ENCODE measurements at places on chromosomes 12 and 14. TPM values are rescaled to one million over a fixed set of nuclear protein-coding genes. Genes with fewer than 3 reads are reported as not detected.

DNA sequence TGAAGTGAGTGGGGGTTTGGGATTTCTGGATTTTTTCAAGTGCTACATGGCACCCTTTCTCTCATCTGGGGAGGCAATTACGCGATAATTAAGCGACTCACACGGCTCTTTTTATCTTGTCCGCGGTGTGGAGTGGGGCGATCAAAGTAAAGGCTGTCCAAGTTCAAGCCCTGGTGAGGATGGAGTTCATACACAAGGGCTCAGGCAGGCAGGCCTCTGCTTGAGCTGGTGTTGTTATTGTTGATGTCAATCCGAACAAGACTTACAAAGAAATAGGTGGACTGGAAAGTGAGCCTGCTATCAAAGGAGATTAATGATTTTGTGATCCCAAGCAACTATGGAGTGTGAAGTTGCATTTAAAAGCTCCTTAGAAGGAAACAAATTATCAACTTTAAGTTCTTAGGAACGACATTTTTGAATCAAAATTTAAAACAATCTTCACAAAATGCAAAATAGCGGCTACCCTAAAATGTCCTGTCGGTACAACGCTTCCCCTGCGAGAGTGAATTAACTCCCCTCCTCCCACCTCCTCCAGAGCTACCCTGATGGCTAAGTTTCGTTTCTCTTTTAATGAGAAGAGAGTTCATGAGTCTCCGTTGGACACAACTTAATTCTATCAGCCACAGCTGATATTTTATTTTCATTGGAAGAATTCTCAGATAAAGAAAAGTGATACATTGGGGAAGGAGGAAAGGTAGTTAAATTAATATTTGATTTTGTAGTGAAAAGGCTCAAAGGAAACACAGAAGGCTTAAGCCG, 5.9 kb downstream of the FOXA1 start:
- DNase-seq = no peak
- H3K4me3 ChIP-seq = peak overlapping the region; percentile 22
- peaks cover 98% of the 10 kb centered on the region for H3K27me3 ChIP-seq
- H3K36me3 ChIP-seq = no peaks in the 10 kb centered on the region
- H3K4me1 ChIP-seq = no peaks in the 10 kb centered on the region

DNA sequence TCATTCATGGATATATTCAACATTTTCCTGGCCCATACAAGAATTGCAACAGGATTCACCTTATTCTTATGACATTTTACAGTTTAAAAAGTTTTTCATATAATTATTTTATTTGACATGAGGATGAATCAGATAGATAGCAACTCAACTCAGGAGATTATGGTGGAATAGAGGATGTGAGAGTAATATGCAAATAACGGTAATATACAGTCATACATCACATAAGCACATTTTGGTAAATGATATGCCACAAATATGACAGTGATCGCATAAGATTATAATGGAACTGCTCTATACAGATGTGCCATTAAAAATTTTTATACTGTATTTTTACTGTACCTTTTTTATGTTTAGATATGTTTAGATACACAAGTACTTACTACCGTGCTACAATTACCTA, 24.1 kb upstream of the CRADD start:
- H3K27ac ChIP-seq = no peak overlapping the region
- no peaks in the 10 kb centered on the region for H3K36me3 ChIP-seq
- DNase-seq = no peak
- no peaks in the 10 kb centered on the region for H3K4me1 ChIP-seq

GRCh38 chr12:34598851-34599529, 576.7 kb downstream of the ALG10 start:
- no peaks in the 10 kb centered on the region for H3K27me3 ChIP-seq
- no peak overlapping the region for H3K4me3 ChIP-seq
- no peak for DNase-seq
- no peaks in the 10 kb centered on the region for H3K4me1 ChIP-seq

DNA sequence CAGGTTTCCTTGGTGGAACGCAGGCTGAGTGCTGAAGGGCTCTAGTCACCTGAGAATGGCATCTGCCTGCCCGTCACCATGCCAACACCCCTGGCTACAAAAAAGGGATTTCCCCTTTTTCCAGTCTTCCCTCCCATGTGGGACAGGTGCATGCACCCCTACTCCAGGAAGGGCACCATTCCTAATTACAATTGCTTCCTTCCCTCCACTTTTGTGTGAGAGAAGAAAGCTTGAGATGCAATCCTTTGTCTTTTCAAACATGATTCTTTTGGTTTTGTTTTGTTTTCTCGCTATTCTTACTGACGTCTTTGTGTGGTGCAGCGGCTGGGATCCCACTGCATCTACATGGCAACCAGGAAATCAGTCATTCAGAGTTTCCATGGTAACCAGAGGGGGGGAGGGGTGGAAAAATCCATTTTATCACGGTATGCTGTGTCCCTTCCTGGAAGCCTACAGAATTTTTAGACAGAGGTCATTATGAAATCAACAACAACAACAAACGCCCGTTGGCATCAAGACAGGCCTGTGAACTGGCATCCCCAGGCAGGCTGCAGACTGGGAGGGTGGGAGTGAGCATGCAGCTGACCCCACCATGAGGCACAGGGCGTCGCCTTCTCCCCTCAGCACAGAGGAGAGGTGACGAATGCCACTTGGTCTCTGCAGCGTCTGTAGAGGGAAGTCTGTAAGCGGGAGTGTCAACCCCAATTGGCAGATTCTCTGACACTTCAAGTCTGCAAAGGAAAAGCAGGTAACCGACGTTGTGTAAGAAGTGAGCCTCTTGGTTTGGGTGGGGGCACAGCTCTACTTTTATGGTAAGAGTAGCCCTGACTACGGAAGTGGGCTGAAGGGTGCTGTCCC, 13.6 kb upstream of the GNG2 start:
- no peak overlapping the region for H3K27ac ChIP-seq
- H3K4me1 ChIP-seq = no peaks in the 10 kb centered on the region
- H3K4me3 ChIP-seq = peak overlapping the region; percentile 15
- H3K27me3 ChIP-seq = no peaks in the 10 kb centered on the region
- no peaks in the 10 kb centered on the region for H3K36me3 ChIP-seq

- DNase-seq = no peak
- H3K4me3 ChIP-seq = no peak overlapping the region
- no peaks in the 10 kb centered on the region for H3K36me3 ChIP-seq
- peak overlapping the region; percentile 22 for H3K27ac ChIP-seq
Observed at GRCh38 chr14:103192246-103192840, 69.1 kb downstream of the TNFAIP2 start.

GRCh38 chr14:69606258-69607184, 4.9 kb upstream of the SUSD6 start:
- H3K27me3 ChIP-seq = no peaks in the 10 kb centered on the region
- no peak for DNase-seq
- no peaks in the 10 kb centered on the region for H3K4me1 ChIP-seq
- no peak overlapping the region for H3K4me3 ChIP-seq
- H3K27ac ChIP-seq = no peak overlapping the region
- no peaks in the 10 kb centered on the region for H3K36me3 ChIP-seq

DNA sequence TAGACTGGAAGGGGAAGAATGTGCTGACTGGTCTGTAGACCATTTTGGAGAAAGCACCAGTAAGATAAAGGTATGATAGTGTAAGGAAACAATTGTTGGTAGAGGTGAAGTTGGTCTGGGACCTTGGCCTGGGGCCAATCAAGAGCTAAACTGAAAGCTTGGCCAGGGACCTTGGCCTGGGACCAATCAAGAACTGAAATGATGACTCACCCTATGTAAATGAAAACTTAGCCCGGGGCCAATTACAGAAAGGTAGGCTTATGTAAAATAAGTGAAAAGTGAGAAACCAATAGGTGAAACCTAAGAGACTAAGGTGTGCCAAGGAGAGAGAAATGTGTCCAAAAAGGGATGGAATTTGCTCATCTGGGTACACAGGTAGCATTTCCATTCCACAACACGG, 776.0 kb downstream of the C12orf50 start:
- no peaks in the 10 kb centered on the region for H3K4me1 ChIP-seq
- no peak overlapping the region for H3K27ac ChIP-seq
- H3K4me3 ChIP-seq = no peak overlapping the region
- no peak for DNase-seq
- H3K36me3 ChIP-seq = no peaks in the 10 kb centered on the region

- no peaks in the 10 kb centered on the region for H3K36me3 ChIP-seq
- H3K27ac ChIP-seq = no peak overlapping the region
- no peak overlapping the region for H3K4me3 ChIP-seq
- H3K4me1 ChIP-seq = no peaks in the 10 kb centered on the region
- no peaks in the 10 kb centered on the region for H3K27me3 ChIP-seq
Observed at GRCh38 chr12:25009496-25010092, 60.7 kb upstream of the BCAT1 start.

DNA sequence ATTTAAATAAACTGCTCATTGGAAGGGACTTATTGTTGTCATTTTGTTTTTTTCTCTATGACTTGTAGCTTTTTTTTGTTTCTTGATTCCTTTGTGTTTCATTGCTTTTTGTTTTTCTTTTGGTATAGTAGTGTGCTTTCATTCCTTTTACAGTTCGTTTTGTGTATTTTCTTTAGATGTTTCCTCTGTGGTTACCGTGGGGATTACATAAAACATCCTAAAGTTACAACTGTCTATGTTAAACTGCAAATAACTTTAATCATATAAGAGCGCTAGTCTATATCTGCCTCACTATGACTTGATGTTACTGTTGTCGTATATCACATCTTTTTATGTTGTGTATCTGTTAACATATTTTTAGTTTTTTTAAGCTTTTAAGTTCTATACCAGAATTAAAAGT, 86.9 kb downstream of the ATF7IP start:
- no peak for DNase-seq
- H3K27ac ChIP-seq = no peak overlapping the region
- H3K27me3 ChIP-seq = no peaks in the 10 kb centered on the region

DNA sequence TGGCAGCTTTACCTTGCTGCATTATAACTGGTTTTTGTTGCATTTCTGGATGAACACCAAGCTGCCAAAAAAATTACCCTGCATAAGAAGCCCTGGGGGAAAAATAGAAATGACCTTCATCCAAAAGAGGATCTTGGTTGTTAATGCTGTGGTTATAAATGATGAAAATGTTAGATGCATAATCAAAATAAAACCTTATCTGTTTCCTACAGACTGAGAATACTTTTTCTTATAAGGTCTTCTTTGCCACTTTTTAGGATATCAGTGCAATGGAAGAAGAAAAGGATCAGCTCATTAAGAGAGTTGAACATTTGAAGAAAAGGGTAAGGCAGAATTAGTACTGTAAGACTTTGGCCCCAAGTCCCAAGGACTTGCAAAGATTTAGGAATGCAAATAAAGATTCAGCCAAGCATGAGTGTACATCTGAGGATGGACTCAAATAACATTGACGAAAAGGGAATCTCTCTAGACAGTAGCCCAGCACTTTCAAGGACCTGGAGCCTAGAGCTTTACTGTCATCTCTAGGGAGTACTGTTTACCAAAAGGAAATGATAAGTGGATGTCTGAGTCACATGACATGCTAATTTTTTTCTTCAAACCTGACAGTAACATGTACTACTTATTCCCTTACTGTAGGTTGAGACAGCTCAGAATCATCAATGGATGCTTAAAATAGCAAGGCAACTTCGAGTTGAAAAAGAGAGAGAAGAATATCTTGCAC, 10.7 kb downstream of the IFT81 start:
- H3K36me3 ChIP-seq = no peaks in the 10 kb centered on the region
- H3K27ac ChIP-seq = no peak overlapping the region
- no peak overlapping the region for H3K4me3 ChIP-seq
- H3K27me3 ChIP-seq = no peaks in the 10 kb centered on the region
- no peaks in the 10 kb centered on the region for H3K4me1 ChIP-seq

GRCh38 chr12:89306827-89307473, 45.4 kb downstream of the DUSP6 start:
- DNase-seq = no peak
- no peaks in the 10 kb centered on the region for H3K4me1 ChIP-seq
- H3K36me3 ChIP-seq = no peaks in the 10 kb centered on the region
- no peaks in the 10 kb centered on the region for H3K27me3 ChIP-seq

GRCh38 chr14:57480051-57480450, 13.6 kb downstream of the CCDC198 start:
- no peaks in the 10 kb centered on the region for H3K36me3 ChIP-seq
- no peaks in the 10 kb centered on the region for H3K27me3 ChIP-seq
- H3K27ac ChIP-seq = no peak overlapping the region

Gene ADIPOR2
- total RNA-seq = 48.8 TPM

- H3K4me1 ChIP-seq = no peaks in the 10 kb centered on the region
- no peak for DNase-seq
- H3K4me3 ChIP-seq = no peak overlapping the region
- H3K27me3 ChIP-seq = no peaks in the 10 kb centered on the region
- no peak overlapping the region for H3K27ac ChIP-seq
Observed at GRCh38 chr12:70186436-70186835, 56.8 kb upstream of the CNOT2 start.

Gene SLC11A2
- total RNA-seq = 91.0 TPM

DNA sequence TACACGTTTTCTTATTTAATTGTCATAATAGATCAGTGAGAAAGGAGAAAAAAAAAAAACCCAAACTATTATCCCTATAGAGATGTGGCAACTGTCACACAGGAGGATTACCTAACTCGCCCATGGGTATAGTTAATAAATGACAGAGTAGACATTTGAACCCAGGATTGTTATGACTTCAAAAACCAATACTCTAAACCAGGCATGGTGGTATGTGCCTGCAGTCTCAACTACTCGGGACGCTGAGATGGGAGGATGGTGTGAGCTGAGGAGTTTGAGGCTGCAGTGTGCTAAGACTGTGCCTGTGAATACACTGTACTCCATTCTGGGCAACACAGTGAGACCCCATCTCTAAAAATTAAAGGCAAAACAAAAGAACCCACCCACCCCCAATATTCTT, 114.5 kb downstream of the DENND5B start:
- no peaks in the 10 kb centered on the region for H3K4me1 ChIP-seq
- H3K36me3 ChIP-seq = no peaks in the 10 kb centered on the region
- no peak overlapping the region for H3K27ac ChIP-seq
- no peak for DNase-seq
- no peak overlapping the region for H3K4me3 ChIP-seq

DNA sequence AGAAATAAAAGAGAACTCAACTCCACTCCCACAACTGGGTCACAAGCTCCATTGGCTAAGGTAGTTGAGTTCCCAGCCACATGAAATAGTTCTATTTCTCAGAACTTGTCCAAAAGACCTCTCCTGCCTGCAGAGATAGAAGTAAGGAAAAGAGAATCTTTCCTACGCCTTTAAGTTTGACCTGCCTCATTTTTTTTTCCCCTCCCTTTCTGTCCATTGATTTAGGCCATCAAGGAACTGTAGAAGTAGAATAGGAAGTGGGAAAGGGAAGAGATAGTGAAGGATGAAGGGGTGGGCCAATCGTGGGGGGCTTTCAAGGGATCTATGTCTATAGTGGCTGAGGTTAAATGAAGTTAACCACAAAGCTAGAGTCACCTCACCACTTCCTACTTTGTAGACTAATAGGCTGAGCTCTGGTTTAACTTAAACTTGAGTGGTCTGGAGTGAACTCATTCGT, 13.9 kb upstream of the NUDT4 start:
- no peaks in the 10 kb centered on the region for H3K36me3 ChIP-seq
- H3K27me3 ChIP-seq = no peaks in the 10 kb centered on the region
- no peak overlapping the region for H3K27ac ChIP-seq
- no peaks in the 10 kb centered on the region for H3K4me1 ChIP-seq
- no peak for DNase-seq

Gene FOXN4
- not detected for total RNA-seq

- H3K4me1 ChIP-seq = no peaks in the 10 kb centered on the region
- DNase-seq = no peak
- no peaks in the 10 kb centered on the region for H3K27me3 ChIP-seq
- no peaks in the 10 kb centered on the region for H3K36me3 ChIP-seq
Observed at GRCh38 chr14:105146181-105146975, 22.2 kb downstream of the JAG2 start.

- no peak overlapping the region for H3K27ac ChIP-seq
- no peak for DNase-seq
- H3K4me1 ChIP-seq = no peaks in the 10 kb centered on the region
- no peaks in the 10 kb centered on the region for H3K27me3 ChIP-seq
- H3K36me3 ChIP-seq = no peaks in the 10 kb centered on the region
Observed at GRCh38 chr12:4482936-4483335, 37.3 kb upstream of the FGF6 start.

Gene MYO1H
- under 0.01 TPM for total RNA-seq
